T-helper 9 cell (primary cell): ENCODE measurements at places on chromosomes 16 and 17.

DNA sequence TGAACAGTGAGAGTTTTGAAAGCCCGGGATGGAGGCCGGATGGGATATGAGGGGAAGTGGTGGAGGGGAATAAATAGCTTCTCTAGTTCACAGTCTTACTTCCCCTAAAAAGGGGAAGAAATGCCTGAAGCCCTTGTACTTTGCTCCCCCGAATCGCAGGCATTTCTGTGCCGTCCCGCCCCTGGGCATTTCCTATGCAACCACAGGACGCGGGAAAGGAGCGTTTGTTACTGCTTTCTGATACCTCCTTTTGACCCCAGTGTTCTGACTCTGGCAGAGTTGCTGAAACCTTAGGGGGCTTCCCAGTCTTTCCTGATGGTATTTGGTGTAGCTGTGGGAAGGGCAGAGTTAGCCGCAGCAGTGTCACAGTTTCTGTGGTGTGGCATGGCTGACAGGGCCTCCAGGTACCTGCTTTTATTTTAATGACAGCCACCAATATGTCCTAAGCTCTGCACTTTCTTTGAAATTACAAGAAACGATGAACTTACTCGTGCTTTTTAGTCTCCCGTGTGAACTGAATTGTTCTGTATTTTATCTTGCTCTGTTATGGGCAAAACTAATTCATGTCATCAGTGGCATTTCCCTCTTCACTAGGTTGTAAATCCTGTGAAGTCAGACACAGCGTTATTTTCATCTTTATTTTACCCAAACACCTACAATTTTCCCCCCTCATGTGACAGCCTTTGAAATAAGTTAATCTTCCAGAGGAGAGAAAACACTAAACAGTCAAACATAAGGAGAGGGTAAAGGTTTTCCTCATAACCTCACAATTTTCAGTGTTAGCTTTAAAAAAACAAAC is 27.1 kb downstream of the USP10 start:
- DNase-seq: no peak

DNA sequence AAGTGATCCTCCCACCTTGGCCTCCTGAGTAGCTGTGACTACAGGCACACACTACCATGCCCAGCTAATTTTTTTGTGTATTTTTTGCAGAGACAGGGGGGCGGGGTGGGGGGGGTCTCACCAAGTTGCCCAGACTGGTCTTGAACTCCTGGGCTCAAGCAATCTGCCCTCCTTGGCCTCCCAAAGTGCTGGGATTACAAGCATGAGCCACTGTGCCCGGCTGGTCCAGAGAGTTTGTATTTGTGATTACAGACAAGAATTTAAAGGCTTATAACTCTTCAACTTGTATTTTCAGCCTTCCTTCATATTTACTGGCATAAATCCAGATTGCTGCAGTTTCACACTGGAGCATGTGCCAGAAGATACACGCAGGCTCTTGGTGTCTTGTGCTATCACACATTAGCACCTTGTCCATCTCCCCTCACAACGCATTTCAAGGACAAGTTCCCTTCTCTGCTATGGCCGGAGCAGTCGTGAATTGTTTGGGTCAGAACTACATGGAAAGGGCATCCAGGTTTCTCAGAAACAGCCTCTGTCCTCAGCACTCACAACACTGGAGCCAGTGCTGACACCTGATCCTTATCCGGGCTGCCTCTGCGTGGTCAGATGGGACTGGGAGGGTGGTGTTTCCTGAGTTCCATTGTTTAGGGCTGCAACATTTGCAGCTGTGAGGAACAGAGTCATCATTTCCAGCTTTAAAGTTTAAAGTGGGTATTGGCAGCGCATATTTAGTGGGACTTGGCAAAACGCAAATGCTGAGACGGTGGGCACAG is 28.1 kb downstream of the WSCD1 start:
- no peak for DNase-seq

DNA sequence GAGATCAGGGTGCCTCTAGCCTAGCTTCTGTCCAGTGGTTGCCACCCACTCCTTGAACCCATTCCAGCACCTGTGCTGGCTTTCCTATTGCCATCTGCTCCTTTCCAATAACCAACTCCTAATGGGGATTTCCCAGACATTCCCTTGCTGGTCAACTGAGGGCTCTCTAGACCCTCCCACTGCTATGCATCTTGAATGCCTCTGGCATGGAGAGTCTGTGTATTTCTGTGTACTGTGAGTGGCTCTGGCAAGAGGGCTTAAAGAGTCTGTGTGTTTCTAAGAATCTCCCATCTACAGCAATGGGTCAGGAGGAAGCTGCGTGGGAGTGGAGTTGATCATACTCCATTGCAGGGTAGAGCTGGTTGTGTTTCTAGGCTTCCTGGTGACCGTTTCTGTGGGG is 11.0 kb upstream of the EPN3 start:
- no peak for DNase-seq

DNA sequence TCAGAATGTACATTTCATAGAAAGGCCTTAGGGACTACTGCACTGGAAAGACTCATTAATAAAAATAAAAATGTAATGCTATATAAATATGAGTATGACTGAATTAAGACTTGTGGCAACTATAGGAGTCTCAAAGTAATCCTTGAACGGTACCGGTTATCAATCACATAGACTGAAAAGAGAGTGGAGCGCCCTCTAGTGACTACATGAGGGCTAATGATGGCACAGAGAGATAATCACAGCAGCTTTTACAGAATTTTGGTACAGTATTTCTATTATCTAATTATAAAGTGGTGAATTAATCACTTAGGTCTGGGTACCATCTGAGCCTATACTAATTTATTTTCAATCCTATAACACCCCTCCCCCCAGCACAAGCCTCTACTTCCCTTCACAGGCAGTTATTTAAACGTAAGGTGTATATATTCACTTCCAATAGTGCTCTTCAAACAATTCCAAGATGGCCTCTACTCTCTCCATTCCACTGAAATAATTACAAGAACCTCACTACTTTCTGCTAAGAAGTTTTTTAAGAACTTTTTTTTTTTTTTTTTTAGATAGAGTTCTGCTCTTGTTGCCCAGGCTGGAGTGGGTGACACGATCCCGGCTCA is 40.7 kb upstream of the ANKFY1 start:
- DNase-seq: peak; percentile 44

GRCh38 chr17:43940630-43941029 is 1.6 kb downstream of the PPY start:
- no peak for DNase-seq

DNA sequence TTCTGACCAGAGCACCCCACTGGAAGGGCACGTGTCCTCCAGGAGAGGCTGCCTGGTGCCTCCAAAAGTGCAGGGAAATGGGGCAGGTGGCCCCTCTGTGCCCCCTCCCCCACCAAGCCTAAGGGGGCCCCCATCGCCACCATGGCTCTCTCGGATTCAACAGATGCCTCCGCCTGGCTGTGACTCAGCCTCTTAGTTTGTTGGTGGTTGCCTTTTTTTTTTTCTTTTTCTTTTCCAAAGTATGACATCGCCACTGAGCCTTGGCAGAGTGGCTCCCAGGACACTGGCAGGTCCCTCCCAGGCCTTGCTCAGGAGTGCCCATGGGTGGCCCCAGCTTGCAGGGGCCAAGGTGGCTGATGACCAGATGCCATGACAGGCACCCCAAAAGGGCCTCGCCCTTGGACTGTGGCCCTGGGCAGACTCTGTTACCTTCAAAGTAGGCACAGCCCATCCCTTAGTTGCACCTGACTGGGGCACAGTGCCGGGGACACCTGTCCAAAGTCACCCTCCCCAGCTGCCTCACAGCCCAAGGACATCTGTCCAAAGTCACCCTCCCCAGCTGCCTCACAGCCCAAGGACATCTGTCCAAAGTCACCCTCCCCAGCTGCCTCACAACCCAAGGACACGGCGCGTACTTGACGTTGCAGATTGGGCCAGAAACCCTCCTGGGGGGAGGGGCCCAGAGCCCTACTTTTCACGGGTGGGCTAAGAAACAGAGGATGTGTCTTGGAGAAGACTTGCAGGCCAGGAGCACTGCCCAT is 29.6 kb downstream of the NPTX1 start:
- no peak for DNase-seq

GRCh38 chr17:61431594-61432311 is 20.5 kb upstream of the TBX4 start:
- no peak for DNase-seq

GRCh38 chr17:59963738-59964481 is 630 bp downstream of the RNFT1 start:
- DNase-seq: peak; percentile 29
